ENCODE measurements at places on chromosomes 12 and 14.

DNA sequence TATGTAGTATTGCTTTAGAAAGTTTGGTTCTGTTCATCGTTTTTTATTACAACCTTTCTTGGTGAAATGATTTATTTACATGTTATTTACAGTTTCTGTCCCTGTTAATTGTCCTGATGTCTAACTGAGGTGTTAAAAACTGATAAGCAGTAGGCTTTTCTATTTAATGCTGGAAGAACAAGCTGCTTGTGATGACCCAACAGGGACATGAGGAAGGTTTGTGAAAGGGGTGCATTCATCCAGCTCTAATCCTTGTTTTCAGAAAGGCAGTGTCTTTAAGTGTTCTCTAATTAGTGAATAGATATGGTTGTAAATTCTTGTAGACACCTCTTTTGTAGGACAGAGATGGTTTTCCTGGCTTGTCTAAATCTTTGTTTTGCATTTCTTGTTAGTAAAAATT lies 191.4 kb downstream of the FOXA1 start:
- DNase-seq = no peak

DNA sequence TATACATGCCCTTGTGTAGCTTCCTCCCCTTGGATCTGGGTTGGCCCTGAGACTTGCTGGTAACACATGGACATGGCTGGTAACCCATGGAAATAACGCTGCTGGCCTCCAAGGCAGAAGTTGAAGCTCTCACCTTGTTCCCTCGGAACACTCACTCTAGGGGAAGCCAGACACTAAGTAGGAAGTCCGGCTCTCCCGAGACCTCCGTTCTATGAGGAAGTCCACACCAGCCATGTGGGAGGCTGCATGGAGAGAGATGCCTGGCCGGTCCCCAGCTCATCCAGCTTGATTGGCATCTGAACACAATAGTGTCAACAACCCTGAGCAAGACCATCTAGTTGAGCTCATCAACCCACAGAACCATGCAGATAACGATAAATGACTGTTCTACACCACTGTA lies 39.7 kb upstream of the VRK1 start:
- no peak for DNase-seq

- DNase-seq = peak; percentile 70
Measured at GRCh38 chr14:77124345-77125280, 17.0 kb downstream of the ZDHHC22 start.

GRCh38 chr14:69002069-69002468 lies 23.0 kb upstream of the ACTN1 start:
- DNase-seq = no peak

- DNase-seq = no peak
Measured at GRCh38 chr14:101788016-101788635, 26.6 kb downstream of the PPP2R5C start.

DNA sequence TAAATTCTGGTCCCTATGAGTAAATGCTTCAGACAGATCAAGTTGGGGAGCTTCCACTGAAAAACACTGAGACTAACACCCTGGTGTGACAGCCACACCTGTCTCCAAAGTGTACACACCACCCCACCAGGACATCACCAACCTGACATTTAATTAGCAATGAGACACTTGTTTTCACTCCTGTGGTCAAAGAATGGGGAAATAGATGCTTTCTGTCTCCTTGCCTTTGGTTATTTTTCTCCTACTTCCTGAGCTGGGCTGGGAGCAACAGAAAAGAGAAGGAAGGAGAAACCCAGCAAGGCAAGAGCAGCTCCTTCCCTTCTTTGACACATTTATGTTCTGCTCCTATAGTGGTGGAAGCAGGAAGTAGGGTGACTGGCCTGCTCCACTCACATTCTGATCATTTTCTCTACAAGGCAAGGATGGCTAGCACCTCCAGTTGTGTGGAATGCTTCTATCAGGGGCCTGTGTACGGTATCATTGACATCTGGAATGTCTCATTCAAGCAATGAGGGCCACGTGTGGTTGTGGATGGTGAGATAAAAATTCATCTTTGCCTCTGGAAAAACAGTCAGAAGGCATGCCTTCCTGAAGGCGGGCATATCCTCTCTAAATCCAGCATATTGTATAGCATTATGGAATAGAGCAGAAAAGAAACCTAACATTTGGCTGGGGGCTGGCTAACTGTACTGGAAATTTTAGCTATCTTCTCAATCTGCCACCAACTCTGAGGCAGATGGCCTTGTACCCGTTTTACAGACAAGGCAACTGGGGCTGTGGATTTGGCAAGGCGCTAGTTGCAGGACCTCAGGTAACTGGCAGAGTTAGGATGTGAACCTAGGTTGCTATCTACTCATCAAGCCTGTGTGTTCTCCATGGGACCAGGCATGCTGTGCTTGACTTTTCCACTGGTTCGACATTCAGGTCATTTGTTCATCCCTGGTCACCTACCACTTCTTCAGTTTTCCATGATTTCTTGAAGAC lies 24.8 kb upstream of the LGALS3 start:
- DNase-seq = no peak

Data from activated naive CD8-positive, alpha-beta T cell treated with anti-CD3 and anti-CD28 coated beads for 36 hours (primary cell).